ENCODE measurements at places on chromosomes 12 and 14. TPM values are rescaled to one million over a fixed set of nuclear protein-coding genes. Genes with fewer than 3 reads are reported as not detected.

C12orf60 gene
- polyA plus RNA-seq, result 20.6 TPM

TAS2R10 gene
- not detected for polyA plus RNA-seq

ISM2 gene
- 4.4 TPM for polyA plus RNA-seq

DNA sequence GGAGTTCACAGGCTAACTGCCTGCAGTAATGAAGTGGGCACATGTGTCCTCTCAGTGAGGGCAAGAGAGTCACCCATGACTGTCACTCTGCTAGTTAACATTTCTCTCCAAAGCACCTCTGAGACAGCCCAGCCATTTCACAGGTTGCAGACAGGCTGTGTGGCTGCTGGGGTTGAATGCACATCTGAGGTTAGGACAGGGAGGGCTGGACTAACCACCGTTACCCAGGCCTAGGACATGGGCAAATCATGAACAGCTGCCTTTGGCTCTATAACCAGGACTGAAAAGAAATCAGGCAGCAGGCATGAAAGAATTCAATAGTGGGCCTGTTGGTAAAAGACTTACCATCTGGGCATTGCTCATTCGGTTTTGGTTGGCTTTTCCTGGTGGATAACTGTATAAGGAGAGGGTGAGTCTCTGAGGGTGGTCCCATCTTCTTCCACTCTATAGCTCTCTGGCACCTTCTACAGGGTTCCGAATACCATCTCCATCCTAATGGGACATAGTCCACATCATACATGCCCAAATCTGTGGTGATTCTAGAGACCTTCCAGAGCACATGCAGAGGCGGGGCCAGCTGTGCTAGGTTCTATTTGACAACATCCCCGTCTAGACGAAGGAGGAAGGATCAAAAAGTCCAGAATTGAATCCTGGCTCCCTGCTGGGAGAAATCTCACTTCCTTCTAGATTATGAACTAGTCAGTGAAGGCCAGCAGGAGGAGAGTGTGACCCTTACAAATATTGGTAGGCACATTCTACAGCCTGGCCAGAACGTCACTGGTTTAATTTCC, 10.8 kb downstream of the CRACR2A start:
- no peak for DNase-seq
- H3K4me1 ChIP-seq, result no peaks in the 10 kb centered on the region

DNA sequence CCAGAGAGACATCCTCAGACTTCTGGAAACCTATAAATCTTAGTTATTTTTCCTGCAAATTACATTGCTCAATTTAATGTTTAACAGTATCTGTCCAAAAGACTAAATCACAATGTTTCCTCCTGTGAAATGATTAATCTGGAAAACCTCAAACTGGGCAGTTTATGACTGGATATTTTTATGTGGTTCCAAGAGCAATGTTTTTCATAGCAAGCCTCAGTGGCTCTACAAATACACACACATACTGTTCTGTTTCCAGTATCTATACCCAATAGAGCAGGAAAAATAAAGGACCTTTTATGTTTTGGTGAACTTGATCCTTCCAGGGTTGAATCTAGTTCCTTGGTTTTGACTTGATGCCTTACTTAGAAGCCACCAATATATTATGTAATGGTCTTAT, 9.2 kb downstream of the NID2 start:
- no peak overlapping the region for H3K4me3 ChIP-seq
- H3K4me1 ChIP-seq, result no peaks in the 10 kb centered on the region
- H3K27ac ChIP-seq, result no peak overlapping the region
- no peaks in the 10 kb centered on the region for H3K36me3 ChIP-seq
- no peaks in the 10 kb centered on the region for H3K27me3 ChIP-seq

- peaks cover 9% of the 10 kb centered on the region for H3K4me1 ChIP-seq
- H3K27ac ChIP-seq, result no peak overlapping the region
- no peaks in the 10 kb centered on the region for H3K36me3 ChIP-seq
- H3K4me3 ChIP-seq, result no peak overlapping the region
- no peak for DNase-seq
Measured at GRCh38 chr12:96258104-96258961, 64.2 kb downstream of the ELK3 start.

DNA sequence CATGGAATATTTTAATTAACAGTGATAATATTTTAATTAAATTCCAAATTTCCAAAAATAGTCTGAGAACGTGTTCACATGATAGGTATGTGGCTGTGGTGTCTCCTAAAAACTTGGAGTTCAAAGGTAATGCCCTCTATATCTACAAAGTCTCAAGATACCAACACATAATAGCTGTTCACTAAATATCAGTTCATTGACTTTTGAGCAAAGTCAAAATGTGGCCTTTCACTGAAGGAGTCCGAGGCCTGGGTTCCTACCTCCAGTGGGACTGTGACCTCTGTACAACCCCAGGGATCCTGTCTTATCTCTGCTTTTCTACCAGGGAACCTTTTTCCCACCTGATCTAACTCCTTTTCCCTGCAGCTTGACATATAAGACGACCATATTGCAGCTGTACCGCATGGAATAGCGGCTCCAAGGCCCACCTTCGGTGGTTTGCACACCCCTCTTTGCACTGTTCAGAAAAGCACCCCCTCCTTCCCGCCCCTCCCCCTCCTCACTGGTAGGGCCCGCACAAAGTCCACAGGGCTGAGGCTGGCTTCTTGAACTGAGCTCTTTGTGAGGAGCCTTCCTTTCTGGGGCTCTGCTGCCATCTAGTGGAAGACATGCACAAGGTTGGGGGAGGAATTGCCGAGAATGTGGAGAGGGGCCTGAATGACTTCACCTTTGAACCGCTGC, 3.1 kb downstream of the CCND2 start:
- peaks cover 41% of the 10 kb centered on the region for H3K4me1 ChIP-seq
- no peaks in the 10 kb centered on the region for H3K27me3 ChIP-seq
- H3K36me3 ChIP-seq, result no peaks in the 10 kb centered on the region
- DNase-seq, result peak; percentile 89
- H3K4me3 ChIP-seq, result no peak overlapping the region
- H3K27ac ChIP-seq, result peak overlapping the region; percentile 55

DNA sequence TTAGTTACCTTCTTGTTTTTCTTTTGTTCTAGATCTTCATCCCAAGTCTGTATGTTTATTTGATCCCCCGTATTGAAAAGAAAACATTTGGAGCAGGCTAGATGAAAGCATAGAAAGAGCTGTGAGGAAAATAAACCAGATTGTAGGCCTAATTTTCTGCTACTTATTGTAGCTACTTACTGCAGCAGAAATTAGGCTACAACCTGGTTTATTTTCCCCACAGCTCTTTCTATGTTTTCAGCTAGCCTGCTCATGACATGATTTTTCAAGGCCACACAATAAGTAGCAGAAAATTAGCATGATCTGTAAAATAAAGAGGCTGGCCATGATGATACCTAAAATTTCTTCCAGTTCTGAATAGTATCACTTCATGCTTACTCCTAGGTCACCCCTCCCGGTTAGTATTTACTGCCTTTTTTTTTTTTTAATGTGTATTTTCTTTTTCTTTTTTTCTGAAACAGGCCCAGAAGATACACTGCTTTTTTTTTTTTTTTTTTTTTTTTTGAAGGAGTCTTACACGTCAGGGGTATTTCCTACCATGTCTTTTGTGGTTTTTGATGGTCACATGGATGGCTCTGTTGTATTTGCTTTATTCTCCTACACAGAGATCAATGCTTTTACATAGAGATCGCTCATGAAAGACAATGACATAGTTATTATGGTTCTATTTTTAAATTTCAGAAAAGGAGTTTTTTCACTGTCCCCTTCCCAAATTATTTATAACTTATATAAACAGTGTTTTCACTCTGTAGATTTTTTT, 32.3 kb downstream of the BHLHE41 start:
- DNase-seq, result no peak
- no peaks in the 10 kb centered on the region for H3K36me3 ChIP-seq
- no peak overlapping the region for H3K27ac ChIP-seq
- H3K4me1 ChIP-seq, result no peaks in the 10 kb centered on the region
- H3K4me3 ChIP-seq, result no peak overlapping the region
- no peaks in the 10 kb centered on the region for H3K27me3 ChIP-seq

DNA sequence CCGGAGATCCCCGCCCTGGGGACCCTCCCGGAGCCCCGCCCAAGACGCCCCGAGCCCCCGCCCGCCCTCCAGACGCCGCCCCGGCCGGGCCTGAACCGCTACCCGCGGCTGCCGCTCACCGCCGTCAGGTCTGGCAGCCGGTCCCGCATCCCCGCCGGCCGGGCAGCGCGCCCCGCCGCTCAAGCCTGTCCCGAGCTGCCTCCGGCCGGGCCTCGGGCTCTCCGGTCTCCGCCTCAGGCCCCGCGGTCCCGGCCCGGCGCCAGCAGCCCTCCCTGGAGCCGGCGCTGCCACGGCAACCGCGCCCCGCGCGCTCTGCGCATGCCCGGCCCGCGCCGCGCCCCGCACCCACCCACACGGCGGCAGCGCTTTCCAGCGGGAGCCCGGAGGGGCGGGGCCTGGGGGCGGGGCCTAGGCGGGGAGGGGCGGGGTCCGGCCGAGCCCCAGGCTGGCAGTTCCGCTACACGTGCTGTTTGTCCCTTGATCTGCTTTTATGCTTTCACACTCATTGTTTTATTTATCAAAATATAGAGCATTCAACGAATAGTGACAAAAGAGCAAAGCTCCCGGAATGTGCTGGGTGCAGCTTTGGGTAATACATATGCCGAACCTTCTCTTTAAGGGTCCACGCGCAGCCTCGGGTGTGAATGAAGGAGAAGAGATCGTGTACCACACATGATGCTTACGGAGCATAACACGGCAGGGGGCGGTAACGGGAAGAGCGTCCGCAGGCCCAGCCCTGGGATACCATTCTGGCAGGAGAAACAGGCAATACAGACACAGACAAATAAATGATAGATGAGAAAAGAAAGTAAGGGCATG, at the start of gene STX2:
Gene STX2, minus strand, starts transcription at position 300 of the 819 bp plus-strand sequence. Its CDS starts 151 bp downstream, at position 149.
- peak; percentile 88 for DNase-seq
- H3K27ac ChIP-seq, result peak within 1 kb of the TSS; percentile 55
- H3K27me3 ChIP-seq, result no peaks in the 10 kb centered on the region
- peak within 1 kb of the TSS; percentile 95 for H3K4me3 ChIP-seq
- no peaks in the 10 kb centered on the region for H3K36me3 ChIP-seq

- peaks cover 26% of the 10 kb centered on the region for H3K4me1 ChIP-seq
- no peaks in the 10 kb centered on the region for H3K36me3 ChIP-seq
- no peaks in the 10 kb centered on the region for H3K27me3 ChIP-seq
- DNase-seq, result peak; percentile 48
Measured at GRCh38 chr12:56267443-56268071, 815 bp downstream of the COQ10A start.

GRCh38 chr12:95977764-95978305, 18.3 kb downstream of the HAL start:
- H3K27ac ChIP-seq, result no peak overlapping the region
- H3K27me3 ChIP-seq, result no peaks in the 10 kb centered on the region
- no peak for DNase-seq

DNA sequence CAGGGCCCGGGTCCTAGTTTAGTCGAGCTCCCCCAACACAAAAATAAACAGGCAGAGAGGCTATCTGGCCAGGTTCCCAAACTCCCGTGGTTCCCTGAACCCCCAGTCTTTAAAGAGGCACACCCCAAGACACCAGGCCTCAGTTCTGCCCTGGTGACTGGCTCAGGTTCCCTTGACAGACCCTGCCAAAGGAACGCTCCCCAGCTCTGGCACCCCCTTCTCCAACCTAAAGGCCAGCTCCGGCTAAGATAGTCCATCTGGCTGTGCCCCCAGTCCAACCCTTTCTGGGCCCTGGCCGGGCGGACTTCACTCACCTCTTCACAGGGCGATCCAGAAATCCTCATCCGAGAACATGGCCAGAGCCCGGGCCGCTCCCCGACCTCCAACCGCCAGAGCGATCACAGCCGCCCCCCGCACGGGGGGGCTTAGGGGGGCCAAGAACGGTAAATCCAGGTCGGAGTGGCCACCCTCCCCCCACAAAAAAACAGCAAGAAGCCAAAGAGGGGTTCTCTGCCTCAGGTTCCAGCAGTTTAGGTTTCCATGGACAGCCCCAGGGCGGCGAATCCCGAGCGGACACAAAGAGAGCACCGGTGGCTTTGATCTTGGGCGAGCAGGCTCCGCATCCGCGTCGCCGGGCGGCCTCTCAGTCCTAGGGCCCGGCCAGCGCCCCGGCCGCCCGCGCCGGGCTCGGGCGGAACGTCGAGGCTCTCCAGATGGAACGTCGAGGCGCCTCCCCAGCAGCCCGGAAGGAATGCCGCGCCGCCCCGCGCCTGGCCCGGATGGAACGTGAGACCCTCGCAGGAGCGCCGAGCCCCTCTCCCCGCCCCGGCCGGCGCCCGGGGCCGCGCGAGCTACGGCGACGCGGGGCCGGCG, 1.1 kb downstream of the KMT2D start:
- H3K4me3 ChIP-seq, result peak overlapping the region; percentile 92
- peaks cover 43% of the 10 kb centered on the region for H3K4me1 ChIP-seq
- DNase-seq, result peak; percentile 34
- H3K36me3 ChIP-seq, result no peaks in the 10 kb centered on the region
- H3K27me3 ChIP-seq, result no peaks in the 10 kb centered on the region
- peak overlapping the region; percentile 96 for H3K27ac ChIP-seq

DNA sequence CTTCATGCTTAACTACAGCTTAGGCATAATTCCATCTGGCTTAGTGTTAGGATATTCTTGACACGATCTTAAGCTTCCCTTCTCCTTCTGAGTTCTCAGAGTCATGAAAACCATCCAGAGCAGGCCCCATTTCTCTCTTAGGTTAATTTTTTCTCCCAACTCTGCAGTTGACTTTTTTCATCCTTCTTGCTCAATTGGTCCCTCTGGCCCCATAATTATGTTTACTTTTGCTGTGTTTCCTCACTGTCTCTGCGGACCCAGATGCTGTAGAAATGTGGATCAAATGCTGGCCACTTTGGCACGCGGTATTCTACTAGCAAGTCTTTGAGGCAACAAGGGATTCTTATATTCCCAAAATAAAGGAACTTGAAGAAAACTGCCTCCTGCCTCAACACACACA, 9.5 kb downstream of the TMEM132C start:
- no peaks in the 10 kb centered on the region for H3K36me3 ChIP-seq
- H3K27me3 ChIP-seq, result no peaks in the 10 kb centered on the region
- H3K4me1 ChIP-seq, result no peaks in the 10 kb centered on the region
- H3K27ac ChIP-seq, result no peak overlapping the region
- no peak overlapping the region for H3K4me3 ChIP-seq

DNA sequence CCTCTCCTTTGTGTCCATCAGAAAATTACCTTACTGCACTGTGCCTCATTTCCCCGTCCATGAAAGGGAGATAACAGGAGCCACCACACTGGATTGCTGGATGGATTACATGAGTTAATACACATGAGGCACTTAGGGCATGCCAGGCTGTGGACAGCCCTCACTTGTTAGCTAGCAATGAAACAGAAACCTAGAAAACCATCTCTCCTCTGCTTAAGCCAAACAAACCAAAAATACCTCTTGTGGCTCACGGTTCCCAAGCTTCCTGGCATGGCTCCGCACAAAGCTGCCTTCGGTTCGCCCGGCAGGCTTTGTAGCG, 660 bp upstream of the HCFC2 start:
- peak overlapping the region; percentile 72 for H3K27ac ChIP-seq
- DNase-seq, result peak; percentile 33
- H3K4me3 ChIP-seq, result peak overlapping the region; percentile 94

- peaks cover 10% of the 10 kb centered on the region for H3K4me1 ChIP-seq
- H3K4me3 ChIP-seq, result no peak overlapping the region
- DNase-seq, result no peak
- H3K27ac ChIP-seq, result no peak overlapping the region
Measured at GRCh38 chr14:29925101-29925722, 2.4 kb downstream of the PRKD1 start.
